K562 (cell line): ENCODE measurements at places on chromosomes 12 and 14.
A peak's percentile ranks its signal among the peaks of the same experiment; 100 is the strongest.

- DNase-seq = no peak
Measured at GRCh38 chr14:96578619-96579018, 76.4 kb downstream of the PAPOLA start.

GRCh38 chr12:20364501-20364900 lies 3.8 kb upstream of the PDE3A start:
- DNase-seq = no peak

DNA sequence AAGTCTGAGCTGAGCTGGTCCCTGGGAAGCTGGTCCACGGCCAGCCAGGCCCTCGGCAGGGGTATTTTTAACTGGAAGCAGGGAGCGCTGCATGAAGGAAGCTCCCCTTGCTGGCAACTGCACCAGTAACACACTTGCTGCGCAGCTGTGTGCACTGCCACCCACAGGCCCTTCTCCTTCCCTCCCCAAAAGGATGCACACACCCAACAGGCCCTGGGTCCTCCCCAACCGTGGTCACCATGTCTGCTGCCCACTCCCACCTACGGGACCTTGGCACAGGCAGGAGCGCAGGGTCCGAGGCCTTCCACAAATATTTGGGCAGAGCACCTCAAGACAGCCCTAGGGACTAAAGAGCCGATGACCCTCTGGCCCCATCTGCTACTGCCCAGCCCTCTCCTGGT lies 157.0 kb upstream of the PRMT8 start:
- DNase-seq = no peak

GRCh38 chr14:55349565-55349964 lies 62.1 kb downstream of the ATG14 start:
- no peak for DNase-seq

GRCh38 chr14:49014476-49014875 lies 571.7 kb downstream of the RPS29 start:
- DNase-seq = no peak

DNA sequence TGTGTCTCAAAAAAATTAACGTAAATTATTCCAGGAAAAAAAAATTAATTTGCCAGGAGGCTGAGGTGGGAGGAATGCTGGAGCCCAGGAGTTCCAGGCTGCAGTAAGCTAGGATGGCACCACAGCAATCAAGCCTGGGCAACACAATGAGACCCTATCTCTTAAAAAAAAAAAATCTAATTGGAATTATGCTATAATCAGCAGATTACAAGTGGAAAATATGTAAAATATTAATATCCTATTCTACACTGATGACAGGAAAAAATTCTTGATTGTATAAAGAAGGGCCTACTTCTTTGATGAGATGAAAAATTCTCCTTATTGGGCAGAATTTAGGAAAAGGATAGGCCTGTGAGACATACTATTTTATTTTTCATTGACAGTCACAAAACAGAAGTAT lies 114.0 kb downstream of the RALGAPA1 start:
- DNase-seq = no peak

- DNase-seq = no peak
Measured at GRCh38 chr14:90661866-90662265, 154.4 kb downstream of the TTC7B start.

GRCh38 chr12:77047341-77048109 lies 17.8 kb downstream of the E2F7 start:
- DNase-seq = no peak

- DNase-seq = no peak
Measured at GRCh38 chr14:68399971-68400370, 392.9 kb downstream of the ZFP36L1 start.

DNA sequence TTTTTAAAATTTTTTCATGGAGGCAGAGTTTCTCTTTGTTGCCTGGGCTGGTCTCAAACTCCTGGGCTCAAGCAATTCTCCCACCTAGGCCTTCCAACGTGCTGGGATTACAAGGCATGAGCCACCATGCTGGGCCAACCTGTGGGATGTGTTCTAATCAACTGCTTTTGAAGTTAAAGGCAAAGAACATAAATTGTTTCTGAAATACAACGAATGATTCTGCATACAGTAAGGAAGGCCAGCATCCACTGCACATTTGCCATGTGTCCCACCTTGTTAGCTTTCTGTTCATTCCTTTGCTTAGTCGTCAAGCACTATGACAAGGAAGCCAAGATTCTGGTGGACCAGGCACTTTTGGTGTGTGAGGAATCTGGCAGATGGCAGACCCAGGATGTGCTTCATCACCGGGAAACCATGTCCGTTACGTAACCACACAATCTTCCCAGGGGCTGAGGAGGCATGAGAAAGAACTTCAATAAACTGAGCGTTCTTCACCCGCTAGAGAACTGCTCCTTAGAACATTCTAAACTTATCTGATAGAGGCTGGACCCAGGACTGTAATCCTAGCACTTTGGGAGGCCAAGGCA lies 24.5 kb downstream of the MOK start:
- no peak for DNase-seq

DNA sequence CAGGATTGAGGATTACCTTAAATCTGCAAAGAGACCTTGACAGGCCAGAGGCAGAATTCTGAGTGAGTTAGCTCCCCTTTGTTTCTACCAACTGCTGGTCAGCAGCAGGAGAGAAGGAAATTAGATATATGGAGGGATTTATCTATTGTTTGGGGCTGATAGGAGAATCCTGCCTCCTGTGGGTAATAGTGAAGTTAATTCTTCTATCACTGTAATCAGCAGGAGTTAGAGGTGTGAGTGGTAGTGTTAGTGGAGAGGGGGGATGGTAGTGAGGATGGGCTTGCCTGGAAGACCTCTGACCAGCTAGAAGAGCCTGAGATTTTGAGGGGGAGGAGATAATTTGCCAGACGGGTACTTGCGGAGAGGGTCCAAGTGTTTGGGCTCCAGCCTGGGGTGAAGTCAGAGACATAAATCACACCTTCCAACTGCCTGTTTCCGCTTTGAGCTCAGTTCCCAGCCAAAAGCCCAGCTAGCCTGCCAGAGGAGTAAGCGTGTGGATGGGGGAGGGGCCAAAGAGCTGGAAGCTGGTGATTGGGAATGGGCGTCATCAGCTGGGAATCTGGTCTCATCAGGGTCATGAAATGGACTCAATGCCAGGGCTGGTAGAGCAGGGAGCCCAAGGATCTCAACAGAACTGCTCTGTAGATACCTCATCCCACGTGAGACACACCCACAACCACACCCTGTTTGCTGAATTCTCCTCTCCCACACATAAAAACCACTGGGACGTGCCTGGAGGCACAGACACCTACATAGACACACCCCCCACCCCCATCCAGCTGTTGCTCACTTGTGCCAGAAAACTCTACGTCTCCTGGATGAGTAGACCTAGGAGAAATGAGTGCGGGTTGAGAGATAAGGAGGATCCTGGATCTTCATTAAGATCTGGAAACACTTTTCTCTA lies 13.1 kb upstream of the ITGA5 start:
- peak; percentile 84 for DNase-seq

GRCh38 chr12:132321321-132322118 lies 7.9 kb downstream of the GALNT9 start:
- DNase-seq = no peak

DNA sequence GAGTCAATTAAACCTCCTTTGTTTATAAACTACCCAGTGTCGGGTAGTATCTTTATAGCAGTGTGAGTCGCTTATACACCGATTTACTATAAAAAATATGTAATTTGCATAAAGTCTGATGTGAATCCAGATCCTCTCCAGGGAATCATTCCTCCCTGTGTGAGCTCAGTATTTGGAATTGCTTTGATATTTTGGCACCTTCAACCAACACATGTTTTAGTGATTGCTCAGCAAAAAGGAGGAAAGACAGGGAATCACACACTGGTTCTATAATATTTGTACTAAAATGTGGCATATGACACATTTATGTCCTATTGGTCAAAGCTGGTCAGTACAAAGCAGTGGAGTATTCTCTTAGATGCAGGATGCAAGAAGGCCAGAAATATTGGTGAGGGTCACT lies 703.9 kb upstream of the ATXN7L3B start:
- no peak for DNase-seq

- no peak for DNase-seq
Measured at GRCh38 chr14:97120611-97121031, 323.4 kb downstream of the VRK1 start.

DNA sequence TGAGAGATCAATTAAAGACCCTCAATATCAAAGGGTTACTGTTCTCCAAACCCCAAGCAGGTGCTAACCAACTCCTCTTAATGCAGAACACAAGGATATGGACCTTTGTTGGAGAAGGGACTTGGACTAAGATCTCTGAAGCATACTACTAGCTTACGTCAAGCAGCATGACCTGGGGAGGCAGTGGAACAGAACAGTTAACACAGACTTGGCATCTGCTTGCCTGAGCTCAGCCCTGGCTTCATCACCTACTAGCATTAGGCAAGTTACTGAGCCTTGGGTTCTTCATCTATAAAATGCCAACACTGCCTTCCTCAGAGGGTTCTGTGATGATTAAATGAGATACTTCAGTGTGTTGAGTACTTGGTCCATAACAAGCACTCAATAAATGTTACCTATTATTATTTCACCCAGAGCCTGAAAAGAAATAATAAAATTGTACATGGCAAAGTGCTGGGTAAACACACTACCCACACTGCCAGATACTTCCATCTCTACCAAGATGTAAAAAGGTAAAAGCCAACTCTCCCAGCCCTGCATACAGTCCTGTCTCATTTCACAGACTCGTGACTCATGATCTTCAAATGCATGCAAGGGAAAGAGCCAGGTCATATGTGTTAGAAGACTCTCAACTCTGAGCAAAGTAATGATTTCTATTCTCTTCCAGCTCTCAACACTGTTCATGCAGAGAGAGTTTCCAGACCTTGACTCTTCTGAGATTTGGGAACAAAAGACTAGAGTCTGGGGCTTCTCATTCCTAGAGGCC lies 39.7 kb downstream of the FMNL3 start:
- DNase-seq = no peak

GRCh38 chr12:1820191-1820895 lies at the start of gene LRTM2:
Gene LRTM2, plus strand, starts transcription at chr12:1820565. Its CDS starts 7,584 bp downstream, at chr12:1828149.
- DNase-seq = no peak

DNA sequence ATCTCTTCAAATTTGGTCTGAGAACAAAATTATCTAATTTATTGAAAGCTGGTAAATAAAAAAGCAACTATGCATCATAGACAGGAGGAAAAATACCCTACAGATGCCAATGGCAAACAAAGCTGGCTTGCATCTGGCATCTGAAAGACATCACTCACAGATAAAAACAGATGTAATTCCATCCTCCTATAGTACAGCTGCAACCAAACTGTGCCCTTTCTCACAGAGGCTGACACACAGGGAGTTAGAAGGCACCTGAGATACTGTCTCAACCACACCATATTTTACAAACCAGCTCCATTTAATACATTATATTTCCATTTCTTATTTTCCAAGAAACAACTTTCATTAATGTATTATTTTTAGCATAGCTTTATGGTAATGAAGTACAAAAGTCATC lies 39.4 kb downstream of the DUSP16 start:
- no peak for DNase-seq

GRCh38 chr12:44227616-44228015 lies 391.7 kb downstream of the TMEM117 start:
- DNase-seq = no peak
